ENCODE measurements at places on chromosomes 2 and 18.
A peak's percentile ranks its signal among the peaks of the same experiment; 100 is the strongest.

DNA sequence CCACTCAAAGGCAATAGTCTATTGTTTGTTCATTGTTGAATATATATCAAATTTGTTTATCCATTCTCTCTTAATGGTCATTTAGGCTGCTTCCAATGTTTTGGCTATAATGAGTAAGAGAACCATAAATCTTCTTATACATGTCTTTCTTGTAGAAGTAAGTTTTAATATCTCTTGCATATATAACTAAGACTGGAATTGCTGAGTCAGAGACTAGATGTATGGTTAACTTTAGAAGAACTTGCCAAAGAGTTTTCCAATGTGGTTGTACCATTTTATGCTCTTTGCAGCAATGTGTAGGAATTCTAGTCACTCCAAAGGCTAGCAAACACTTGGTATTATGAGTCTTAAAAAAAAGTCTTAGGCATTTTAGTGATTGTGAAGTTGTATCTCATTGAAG, 610.0 kb upstream of the GCFC2 start:
- no peak for DNase-seq

- peak; percentile 18 for DNase-seq
Observed at GRCh38 chr18:43661570-43661969, 384.3 kb upstream of the SYT4 start.

GRCh38 chr2:240298803-240299709, 136.4 kb upstream of the GPC1 start:
- DNase-seq: no peak

- no peak for DNase-seq
Observed at GRCh38 chr2:182372661-182373060, 54.2 kb downstream of the PDE1A start.

GRCh38 chr2:46389417-46389916, 89.9 kb upstream of the TMEM247 start:
- DNase-seq: no peak

DNA sequence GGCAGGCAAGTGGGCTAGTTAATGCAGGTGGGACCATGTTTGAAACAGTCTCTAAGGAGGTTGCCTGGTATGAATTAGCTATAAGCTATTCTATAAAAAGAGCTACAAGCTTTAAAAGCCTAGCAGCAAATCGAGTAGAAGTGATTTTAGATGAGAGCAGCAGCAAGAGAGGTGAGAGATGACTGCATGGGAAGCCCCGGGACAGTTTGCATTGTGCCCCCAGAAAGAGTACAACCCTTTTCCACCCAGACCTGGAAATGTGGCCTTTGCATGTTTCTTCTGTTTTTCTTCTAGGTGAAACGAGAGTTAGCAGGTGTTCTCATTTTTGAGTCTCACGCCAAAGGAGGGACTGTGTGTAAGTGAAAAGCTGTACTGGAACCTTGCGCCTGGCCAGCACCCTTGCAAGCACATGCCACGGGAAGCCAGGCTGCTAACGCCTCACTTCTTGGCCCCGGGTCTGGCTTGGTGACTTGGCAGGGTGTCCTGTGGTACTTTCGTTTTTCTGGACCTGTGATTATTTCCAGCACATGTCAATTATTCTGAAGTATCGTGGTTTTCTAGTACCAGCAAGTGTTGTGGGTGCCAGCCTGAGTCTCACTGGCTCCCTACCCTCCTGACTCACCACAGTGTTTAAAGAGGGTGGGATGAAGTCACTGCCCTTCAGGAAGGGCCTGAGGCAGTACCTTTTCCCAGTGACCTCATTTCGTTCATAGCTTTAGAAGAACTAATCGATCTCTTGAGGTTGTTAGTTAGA, 90.3 kb upstream of the MAP3K20 start:
- no peak for DNase-seq

DNA sequence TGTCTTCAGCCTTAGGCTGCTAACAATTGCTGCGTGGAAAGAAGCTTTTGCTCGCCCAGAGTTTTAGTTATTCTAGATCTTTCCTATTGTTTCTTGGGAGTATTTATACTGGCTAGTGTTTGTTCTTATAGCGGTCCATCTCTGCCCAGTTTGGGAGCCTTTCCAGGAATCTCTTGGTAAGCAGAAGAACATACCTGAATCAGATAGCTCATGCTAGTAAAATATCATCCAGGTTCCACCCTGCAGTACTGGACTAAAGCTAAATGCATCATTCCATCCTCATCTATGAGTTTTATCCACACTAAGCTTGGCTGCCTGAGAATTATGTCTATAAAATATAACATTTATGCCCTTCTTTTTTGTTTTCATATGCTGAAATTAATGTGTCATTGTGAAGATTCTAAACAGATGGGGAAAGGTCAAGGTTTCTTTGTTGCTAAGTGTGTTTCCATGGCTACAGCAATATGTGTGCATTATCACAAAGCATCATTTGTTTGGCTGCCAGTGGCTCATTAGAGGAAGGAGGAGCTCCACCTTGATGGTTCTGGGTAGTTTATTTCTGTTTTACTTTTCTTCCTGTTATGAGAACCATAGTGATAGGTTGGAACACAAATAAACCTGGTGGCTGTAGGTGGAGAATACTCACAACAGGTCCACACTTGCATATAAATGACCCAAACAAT, 182.8 kb downstream of the PIK3C3 start:
- DNase-seq: no peak

DNA sequence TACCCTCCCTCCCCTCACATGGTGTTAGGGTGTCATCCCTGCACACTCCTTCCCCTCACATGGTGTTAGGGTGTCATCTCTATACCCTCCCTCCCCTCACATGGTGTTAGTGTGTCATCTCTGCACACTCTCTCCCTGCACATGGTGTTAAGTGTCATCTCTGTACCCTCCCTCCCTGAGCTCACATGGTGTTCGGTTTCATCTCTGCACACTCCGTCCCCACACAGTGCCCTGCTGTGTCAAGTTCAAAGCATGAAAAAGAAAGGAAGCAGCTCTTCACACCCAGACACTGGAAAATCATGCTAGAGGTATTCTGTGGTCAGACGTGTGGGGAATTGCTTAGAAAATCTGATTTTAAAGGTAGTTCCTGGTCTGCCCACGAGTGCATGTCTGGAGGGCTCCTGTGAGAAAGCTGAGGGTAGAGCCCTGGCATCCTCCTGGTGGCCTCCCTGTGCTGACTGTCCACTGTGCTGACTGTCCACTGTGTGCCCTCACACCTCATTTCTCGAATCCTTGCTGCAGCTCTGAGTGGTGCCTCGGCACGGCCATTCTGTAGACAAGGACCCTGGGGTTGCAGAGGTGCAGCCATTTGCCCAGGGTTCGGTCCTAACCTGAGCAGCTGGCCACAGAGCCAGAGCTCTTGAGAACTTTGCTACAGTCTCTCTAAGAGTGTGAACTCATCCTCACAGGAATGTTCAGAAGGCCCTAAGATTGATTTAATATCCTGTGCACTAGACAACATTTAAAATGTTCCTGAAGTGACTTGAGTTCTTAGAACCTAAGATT, 69.1 kb upstream of the NFATC1 start:
- no peak for DNase-seq

GRCh38 chr2:175864137-175864850, 137.8 kb downstream of the LNPK start:
- DNase-seq: no peak

GRCh38 chr2:219939647-219940046, 312.2 kb downstream of the SLC4A3 start:
- no peak for DNase-seq

DNA sequence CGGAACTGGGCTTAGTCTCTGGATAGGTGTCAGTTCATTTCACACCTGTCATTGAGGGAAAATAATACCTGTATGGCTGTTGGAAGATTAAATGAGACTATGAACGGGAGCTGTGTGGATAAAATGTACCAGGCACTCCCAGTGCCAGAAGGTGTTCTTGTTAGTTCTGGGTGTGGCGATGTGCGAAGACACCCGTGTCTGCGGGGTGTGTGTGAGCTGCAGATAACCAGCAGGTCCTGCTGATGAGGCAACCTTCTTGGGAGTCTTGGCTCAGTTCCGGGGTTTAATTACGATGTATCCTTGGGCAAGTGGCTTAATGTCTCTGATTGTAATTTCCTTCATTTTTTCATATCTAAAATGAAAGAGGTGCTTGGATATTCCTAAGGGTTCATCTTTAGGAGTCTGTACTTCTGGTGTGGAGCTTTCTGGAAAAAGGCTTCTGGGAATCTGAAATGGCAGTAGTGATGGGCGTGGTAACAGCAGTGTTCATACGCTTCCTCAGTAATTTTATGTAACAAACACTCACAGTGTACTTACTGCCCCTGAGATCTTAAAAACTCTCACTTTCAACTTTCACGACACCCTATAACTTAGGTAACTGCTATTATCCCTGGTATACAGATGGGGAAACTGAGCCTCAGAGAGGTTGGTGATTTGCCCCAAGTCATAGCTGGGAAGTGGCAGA, 35.0 kb downstream of the NEDD4L start:
- DNase-seq: peak; percentile 98

Data from hematopoietic multipotent progenitor cell treated with erythropoietin and hydrocortisone succinate and interleukin-3 and kit ligand, for 8 days (in vitro differentiated cells).